ENCODE measurements at places on chromosomes 2 and 18.

DNA sequence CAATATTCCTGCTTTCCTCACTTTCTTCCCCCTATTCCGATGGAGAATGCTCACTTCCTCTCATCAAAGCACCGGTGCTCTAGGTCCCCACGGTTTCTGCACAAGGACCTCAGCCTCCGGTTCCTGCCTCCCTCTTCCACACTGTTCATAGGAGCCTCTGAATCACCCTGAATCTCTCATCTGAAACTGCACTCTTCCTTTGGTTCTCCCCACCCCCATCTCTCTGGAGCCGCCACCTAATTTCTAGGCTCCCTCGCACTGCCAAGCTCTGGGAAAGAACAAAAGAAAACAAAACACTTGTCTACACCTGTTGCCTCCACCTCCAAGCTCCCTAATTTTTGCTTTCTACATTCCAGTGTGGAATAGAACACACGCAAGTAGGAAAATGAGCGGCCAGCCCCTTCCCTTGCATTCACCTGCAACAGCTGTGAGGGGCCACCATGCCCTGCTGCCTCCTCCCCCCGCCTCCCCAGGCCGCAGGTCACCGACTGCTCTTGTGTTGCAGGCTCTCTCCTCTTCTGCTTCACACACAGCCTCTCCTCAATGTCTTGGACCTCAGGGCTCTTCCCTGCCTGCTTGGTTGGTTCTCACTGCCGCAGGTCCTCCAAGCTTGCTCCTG is 9.6 kb downstream of the FBXO15 start:
- no peak for DNase-seq

DNA sequence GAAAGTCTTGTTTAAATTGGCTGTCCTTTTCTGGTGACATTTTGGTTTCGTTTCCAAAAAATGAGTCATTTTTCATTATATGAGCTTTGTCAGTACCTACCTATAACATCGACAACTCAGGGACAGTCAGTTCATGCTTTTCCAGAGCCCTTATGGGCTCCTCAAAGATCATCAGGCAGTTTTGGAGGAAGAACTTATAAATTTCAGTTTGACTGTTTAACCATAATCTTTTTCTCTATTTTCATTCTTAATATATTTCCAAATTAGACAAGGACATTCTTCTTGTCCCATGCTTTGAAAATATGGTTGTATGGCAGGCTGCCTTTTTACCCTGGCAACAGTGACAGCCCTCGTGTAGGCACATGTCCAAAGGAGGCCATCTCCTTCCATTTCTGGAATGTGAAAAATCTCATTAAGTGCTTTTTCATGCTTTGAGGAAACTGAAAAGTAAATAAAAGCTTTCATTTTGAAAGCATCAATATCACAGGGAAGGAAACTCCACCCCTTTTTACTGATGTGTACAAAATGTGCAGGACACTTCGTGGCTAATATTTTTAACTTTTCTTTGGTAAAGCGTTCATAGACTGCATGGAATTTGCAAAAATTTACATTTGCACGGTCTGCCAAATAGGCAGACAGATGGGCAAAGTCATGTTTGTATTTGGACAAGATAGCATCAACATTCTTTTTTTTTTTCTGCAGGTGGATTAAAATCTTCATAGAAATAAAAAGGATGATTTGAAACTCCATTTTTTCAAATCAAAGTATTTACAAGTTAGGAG is 7.2 kb upstream of the PROC start:
- no peak for DNase-seq

DNA sequence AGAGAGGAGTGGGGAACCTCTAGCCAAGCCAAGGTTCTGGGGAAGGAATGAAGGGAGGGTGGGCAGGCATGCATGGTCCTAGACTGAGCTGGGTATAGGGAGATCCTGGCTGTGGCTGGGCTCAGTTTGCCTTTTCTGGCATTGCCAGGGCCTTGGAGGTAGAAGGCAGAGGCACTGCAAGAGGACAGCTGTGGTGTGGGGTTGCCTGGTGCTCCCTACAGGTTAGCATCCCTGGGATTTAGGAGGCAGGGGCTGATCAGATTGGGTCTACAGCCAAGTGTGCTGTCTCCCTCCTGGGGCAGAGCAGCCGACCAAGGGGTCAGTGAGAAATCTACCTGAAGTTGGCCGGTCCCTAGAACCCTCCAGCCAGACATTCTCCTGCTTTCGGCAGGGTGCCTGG is 15.9 kb downstream of the ABCG8 start:
- DNase-seq, result no peak

- DNase-seq, result no peak
Observed at GRCh38 chr2:19855542-19856431, 46.0 kb downstream of the TTC32 start.

DNA sequence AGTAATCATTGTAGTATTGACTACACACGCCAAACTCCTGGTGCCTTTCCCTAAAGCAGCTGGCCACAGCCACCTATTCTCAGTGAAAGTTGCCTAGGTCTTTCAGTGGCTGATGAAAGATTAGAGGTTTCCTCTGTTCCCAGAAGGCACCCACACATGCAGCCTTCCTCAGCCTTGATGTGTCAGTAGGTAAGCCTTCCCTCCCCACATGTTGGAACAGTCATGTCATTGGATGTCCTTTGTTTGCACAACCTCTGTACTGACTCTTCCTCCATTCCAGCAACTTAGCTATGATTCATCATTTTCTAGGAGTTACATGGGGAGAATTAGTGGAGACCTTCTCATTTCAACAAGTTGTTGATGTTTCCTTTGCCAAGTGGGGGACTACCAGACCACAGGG is 630.8 kb upstream of the SLC39A10 start:
- DNase-seq, result no peak

- no peak for DNase-seq
Observed at GRCh38 chr2:59724746-59725145, 828.7 kb downstream of the BCL11A start.

DNA sequence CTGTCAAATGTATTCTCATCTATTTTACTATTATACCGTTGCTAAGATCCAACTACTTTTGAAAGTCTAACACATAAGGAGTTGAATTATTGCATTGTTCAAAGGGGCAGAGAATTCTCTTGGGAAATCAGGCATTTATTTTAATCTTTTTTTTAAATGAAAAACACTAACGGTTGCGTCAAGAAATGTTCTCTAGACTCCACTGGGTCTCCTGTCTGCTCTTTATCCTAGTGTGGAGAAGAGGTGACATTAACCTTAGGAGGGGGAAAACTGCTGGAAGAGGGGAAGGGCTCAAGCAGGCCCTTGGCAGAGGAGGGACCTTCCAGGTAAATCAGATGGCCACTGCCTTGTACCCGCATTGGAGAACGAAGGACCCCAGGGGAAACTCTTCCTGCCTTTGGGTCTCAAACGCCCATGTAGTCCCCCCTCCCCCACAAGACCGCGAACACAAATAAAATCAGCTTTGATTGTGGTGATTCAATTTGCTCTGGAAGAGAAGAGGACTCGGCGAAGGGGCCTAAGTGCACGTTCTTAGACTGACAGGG is 1.1 kb upstream of the APCDD1 start:
- no peak for DNase-seq

DNA sequence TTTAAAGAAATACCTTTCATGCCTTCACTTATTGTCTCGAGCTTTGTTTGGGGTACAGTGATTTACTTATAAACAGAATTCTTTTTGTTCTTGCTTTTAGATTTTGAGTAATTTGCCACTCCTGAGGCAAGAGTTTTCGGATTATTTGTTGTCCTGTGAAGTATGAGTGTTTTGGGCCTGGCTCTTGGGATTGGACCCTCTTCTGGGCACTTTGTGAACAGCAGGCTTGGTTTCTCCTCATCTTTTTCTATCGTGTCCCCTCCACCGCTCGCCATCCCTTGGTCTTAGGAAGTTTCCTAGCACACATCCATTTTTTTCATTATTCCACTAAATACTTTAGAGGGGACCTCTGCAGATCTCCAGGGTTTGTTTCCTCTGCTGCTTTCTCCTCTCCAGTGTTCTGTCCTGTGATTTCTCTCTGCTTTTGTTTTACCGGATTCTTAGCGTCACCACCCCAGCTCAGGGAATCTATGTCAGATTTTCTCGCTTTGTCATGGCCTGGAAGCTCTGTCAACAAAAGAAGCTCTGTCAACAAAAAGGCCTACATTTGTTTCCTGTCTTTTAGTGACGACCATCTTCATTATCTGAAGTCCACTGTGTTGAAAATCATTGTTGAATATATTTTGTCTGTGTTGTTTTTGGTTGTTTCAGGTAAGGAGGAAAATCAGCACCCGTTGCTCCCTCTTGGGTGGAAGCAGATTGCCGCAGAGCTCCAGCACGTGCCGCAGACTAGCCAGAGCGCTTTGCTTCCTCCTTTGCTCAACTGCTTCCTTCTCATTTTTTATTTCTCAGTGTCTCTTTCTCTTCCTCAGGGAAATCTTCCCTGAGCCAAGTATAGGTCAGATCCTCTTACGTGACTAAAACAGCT is 27.8 kb downstream of the ANKRD62 start:
- DNase-seq, result no peak

- no peak for DNase-seq
Observed at GRCh38 chr18:38402509-38402908, 836.9 kb upstream of the CELF4 start.

GRCh38 chr2:57864926-57865325 is 181.7 kb upstream of the VRK2 start:
- DNase-seq, result no peak

- no peak for DNase-seq
Observed at GRCh38 chr18:7676253-7676873, 109.2 kb downstream of the PTPRM start.

DNA sequence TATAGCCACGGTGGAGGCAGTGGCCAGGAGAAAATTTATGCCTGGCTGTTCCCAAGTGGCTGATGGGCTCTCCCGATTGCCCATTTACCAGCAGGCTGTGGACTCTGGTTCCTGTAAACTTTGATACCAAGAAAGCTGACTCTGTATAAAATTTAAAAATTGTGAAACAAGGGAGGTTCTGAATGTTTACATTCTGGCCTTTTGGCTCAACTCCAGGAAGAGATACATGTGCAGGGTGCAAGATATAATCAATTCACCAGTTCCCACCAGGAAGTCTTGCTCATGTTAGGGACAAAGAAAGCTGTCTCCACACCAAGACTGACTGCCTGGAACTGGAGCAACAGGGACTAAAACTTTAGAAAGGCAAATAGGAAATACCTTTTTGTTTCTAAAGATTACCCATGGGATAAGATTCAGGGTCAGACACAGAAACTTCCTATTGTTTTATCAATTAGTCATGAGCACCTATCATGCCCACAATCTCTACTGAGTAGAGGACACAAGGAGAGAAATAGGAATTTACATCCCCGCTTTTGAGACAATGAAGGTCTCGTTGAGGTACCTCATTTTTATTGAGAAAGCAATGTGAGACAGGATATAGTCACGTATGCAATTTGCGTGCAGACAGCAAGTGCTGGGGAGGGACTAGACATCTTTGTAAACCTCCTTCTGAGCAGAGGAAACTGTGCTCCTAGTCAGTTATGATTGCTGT is 123.5 kb downstream of the LIPG start:
- no peak for DNase-seq

DNA sequence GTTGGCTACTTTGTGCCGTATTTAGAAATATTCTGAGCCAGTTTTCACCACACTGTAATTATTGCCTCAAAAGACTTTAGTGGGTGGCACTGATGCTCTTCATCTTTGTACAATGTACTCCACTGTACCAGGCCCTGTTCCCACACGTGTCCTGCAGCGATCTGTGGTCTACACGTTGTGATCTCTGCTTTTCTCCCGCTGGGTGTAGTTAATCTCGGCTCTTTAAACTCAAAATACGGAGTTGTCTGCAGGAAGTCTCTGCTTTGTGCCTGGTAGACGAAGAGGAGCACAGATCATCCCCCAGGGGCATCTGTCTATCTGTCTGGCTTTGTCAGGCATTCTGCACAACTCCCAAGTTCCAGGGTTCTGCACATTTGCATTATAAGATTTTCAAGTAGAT is 12.1 kb upstream of the GREB1 start:
- no peak for DNase-seq

DNA sequence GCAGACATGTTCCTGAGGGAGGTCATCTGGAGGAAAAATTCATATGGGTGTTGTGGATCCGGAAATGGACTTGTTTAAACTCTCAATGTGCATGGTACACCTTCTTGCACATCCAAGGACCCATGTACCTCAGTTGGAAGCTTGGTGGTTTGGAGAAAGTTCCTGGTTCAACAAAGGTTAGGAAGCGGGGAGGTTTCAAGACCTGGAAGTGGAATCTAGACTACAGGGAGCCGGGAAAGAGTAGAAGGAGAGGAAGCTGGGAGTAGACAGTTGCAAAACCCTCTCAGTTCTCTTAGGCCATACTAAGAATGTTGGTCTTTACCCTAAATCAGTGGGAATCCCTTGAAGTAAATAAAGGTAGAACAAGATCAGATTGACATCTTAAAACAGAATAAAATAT is 209.8 kb upstream of the SPOPL start:
- DNase-seq, result no peak

DNA sequence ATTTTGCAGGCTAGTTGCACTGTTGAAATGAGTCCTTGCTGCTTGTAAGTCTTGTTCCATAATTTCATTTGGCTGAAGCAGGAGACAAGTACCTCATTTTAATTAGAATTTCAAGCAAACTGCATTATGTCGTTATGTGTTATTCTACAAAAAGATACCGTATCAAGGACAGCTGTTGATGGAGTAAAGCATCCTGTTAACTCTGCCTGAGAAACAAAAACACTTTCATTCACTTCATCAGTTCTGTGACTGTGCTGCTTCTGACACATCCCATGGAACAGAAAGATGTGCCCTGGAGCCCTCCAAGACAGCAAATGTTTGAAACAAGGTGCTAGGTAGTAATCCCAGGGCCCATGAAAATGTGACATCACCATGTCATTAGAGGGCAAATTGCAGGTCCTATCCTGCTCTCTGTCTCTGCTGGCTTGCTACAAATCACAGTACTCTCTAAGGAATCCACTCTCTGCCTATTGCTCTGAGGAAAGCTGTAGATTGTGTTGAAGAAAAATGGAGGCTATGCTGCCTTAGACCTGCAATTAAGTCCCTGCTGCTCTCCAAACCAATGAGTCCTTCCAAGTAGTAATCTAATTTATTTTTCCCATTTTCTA is 209.7 kb upstream of the PARD3B start:
- DNase-seq, result no peak

GRCh38 chr2:134420259-134420658 is 166.4 kb downstream of the MGAT5 start:
- DNase-seq, result no peak

DNA sequence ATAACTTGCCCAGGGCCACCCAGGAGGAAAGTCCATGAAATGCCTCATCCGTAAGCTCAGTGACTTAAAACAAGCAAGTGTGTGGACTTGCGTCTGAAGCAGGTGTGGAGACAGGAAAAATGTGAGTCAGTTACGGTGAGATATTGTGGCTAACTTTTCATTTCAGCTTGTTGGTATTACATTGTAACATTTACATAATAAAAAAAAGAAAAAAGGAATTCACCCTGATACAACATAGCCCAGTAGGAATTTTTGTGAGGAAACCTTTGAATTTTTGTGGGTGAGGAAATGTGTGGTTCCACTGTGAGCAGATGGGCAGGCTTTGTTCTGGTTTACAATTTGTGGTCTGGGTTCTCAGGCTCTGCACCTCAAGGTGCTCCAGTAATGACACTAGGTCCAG is 33.7 kb upstream of the LYPD6B start:
- no peak for DNase-seq

Data from activated B cell treated with CpG ODN at 0.5 μM for 24 hours (primary cell).